ENCODE measurements at places on chromosomes 5 and 9.

DNA sequence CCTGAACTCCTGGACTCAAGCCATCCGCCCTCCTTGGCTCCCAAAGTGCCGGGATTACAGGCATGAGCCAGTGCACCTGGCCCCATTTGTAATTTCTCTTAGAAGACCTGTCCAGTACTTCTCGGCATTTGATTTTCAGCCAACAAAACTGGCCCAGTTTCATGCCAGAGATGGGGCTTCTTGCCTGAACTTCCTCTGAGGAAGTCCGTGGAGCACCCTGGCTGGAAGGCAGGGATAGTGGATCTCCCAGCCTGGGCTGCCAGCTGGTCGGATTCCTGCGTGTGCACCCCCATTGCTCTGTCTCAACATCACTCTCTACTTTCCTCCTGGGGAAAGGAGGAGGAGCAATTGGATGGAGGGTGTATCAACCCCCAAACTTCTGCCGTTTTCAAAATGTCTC, 39.0 kb downstream of the FAM78A start:
- no peak for DNase-seq

DNA sequence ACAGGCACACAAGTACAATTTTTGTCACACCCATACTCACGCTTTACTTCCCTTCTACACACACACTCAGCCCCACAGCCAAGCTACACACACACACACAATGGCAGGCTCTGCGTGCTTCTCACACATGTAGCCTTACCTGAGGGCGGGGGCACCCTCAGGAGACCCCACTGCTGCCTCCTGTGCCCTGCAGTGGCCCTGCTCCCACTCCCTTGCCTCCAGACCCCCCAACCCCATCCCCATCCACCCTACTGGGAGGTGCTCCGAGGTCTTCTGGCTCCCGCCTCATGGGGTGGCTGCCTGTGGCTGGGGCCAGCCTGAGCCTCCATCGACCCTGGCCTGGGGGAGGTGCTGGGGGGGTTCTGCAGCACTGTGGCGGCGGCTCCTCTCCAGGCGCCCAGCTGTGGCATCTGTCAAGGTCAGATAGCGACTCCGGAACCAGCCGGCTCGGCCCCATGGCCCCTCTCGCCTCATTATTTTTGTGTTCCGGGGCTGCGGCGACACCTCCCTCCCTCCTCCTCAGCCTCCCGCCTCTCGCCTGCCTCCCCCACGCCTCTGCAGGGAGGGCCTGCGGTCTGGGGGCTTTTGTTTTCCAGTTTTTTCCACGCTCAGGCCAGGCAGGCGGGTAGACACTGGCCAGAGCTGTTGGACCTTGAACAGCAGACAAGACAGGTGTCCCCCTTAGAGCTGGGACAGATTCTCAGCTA, 21.7 kb downstream of the CXXC5 start:
- no peak for DNase-seq

DNA sequence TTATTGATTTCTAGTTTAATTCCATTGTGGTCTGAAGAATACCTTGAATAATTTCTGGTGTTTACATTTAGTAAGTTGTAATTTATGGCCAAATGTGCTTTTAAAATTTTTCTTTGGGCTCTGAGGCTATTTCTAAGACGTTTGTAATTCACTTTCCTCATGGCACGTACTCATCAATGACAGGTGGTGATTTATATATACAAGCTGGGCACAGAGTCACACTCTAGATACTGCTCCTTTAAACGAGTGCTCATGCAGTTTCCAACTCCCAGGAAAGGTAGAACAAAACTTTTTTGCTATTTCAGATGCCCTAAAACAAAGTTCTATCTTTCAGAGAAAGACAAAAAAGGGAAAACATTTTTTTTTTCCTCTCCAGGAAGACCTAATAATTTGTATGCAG, 146.9 kb downstream of the AUH start:
- no peak for DNase-seq

- no peak for DNase-seq
These were observed 3.8 kb upstream of the MIGA2 start for GRCh38 chr9:129032541-129033159.

DNA sequence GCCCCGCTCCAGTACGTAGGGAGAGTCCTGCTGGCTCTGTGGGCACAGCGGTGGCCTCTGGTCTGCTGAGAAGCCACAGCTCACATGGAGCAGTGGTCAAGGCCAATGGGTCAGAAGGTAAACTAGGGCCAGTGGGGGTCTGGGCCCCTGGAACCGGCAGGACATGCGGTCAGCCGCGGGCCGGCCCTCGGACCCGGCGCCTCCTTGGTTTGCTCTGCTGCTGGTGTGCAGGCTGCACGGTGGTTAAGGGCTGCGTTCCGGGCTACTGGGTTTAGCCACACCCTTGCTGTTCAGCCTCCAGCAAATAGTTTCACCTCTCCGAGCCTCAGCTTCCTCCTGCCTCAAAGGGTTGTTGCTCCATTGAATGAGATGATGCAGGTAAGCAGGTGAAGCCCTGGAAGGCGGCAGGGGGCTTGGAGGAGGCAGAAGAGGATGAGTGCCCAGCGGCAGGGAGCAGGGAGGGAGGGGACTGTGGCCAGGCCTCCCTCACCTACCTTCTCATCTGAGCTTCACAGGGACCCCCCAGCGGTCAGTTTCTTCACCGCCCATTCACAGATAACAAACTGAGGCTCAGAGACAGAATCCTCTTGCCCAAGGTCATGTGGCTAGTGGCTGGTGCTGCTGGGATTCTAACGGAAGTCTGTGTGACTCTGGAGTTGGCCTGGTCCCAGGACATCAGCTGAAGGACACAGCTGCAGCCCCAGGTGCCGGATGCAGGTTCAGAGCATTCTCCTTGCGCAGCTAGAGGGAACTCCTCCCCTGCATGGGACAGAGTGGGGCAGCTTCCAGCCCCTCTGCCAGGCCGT, 3.7 kb upstream of the COL5A1 start:
- no peak for DNase-seq

- no peak for DNase-seq
These were observed 563.5 kb downstream of the PRR16 start for GRCh38 chr5:121027636-121028035.

- DNase-seq: peak; percentile 92
These were observed 49.5 kb upstream of the CD180 start for GRCh38 chr5:67246108-67246507.

DNA sequence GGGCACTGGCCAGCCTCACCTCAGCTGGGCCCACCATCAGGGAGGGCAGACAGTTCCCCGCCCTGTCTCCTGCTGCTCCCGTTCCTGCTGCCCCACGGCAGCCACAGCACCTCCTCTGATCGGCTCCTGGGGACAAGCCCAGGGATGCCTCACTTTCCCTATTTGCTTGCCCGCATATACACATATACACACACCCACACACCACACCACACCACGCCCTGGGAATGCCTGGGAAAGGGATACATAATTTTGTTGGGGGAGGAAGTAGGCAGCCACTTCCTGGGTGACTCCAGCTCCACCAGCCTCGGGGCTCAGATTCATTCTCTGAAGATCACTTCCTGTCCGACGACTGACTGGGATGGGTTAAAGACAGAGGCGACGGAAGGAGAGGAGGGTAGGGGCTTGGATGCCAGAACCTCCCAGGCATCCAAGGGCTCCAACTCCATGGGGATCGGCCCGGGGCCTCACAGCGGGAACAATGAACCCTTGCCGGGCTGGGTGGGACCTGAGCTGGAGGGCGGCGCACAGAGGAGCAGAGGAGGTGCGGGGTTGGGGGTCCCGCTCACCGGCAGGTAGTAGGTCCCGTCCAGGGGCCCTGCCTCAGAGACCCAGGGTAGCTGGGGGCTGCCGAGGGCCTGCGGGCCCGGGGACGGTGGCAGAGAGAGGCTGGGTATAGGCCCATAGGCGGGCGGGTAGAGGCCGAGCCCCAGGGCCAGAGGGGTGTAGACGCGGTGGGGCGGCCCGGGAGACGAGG, 2.0 kb upstream of the MZB1 start:
- no peak for DNase-seq

DNA sequence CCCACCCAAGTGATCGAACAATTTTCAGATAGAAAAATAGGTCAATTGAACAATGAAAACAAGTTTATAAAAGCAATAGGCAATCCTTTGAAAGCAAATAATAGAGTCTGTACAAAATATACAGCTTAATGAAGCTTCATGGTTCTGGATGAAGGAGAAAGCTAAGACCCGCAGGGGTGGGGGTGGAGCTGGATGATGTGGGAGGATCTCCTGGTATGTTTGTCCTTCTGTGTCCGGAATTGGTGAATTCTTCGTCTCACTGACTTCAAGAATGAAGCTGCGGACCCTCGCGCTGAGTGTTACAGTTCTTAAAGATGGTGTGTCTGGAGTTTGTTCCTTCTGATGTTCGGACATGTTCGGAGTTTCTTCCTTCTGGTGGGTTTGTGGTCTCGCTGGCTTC, 149.9 kb downstream of the NXNL2 start:
- DNase-seq: no peak

DNA sequence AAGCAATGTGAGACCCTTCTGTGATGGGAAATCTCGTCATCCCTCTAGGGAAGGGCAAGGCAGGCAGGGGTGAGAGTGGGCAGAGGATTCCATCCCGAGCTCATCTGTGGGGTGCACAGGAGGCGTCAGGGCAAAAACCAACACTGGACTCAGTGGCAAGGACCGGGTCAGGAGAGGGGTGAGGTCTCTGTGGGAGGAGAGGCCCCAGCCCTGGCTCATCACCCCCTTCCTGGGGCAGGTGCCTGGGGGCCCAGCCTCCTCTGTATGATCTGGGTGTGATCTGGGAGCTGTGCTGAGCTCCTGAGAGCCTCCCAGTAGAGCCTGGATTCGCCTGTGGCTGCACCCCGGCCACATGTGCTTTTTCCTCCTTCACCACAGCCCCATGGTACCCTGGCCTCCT, 597 bp downstream of the SPATA31E1 start:
- no peak for DNase-seq

DNA sequence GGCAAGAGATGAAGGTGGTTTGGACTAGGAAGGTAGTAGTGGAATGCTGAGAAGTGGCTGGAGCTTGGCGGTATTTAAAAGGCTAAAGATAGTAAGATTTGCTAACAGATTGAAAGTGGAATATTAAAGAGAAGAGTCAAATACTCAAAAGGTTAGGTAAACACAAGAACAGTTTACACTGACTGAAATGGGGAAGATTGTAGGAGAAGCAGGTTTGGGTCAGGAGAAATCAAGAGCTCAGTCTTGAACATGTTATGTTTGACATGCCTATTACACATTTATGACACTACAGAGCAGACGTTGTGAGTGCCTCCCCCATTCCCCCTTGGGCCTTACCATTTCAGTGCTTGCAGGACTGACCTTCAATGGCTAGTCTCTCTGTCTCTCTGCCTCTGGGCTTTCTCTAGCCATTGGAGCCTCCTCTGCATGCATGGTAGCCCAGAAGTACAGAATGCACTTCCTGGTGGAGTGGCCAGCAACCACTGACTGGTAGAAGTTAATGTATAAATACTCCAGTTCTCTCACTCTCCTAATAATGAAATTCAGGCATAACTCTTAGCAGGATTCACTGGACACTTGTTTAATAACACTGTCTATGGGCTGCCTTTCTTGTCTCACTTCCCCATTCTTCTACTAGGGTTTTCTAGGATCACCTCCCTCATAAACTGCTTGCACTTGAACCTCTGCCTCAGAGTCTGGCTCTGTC, 56.8 kb downstream of the HMGCS1 start:
- DNase-seq: no peak

DNA sequence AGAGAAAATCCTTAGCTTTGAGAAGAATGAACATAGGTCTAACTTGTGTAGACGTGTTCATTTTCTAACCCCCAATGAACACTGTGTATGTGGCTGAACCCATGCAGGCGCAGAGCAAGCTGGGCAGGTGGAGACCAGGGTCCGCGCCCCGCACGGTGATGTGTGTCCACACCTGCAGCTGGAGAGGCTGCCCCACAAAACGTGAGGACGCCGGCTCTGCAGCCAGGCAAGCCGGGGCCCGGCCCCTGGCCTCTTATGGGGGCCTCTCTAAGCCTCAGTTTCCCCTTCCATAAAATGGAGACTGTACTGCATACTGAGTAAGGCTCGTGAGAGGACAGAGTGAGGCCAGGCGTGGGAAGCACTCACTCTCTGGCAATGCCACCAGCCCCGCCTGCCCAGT, 124.7 kb upstream of the RAPGEF1 start:
- no peak for DNase-seq

DNA sequence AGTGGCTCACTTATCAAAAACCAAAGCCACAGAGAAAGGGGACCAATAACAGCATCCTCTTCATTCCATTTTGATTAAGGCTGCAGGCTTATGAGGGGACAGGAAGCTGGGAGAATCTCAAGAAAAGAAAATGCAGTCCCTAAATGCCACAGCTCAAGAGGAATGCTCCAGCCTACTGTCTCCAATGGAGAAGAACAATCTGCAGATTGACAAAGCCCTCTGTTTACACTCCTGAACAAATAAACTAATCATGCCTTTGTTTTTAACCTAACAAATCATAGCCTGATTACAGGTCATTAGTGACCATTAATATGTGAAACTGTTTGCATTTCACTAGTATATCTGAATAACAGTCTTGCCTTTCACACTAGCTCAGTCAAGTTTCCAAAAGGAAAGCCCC, 26.5 kb downstream of the PPP2R2B start:
- DNase-seq: no peak

- DNase-seq: no peak
These were observed 112.3 kb upstream of the CXCL14 start for GRCh38 chr5:135691044-135691443.

- peak; percentile 86 for DNase-seq
These were observed 51.9 kb upstream of the ZSWIM6 start for GRCh38 chr5:61280205-61280604.

DNA sequence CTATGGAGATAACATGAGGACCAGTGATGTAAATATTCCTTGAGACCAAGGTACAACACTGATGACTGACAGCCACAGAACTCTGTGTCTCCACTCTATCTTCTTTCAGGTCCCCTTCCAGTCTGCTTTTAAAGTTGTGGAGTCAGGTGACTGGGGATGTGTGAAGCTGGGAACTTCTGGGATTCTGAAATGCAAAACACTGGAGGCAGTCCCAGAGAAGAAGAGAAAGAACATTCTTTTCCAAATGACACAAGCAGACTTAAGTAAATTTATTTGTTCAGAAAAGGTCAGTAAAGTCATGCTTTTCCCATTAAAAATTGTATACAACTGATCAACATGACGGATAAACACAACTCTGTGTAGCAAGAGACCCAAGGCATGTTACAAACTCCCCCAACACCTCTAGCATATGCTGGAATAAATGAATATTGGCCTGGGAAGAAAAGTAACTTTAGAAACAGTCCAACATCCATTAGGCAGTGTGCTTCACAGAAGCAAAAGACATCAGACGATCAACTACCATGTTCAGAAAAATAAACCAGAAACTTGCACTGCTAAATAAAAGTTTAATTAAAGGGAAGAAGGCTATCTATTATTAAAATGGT, 92.4 kb upstream of the IFNK start:
- no peak for DNase-seq

GRCh38 chr5:145198525-145199260, 636.4 kb downstream of the PRELID2 start:
- no peak for DNase-seq

DNA sequence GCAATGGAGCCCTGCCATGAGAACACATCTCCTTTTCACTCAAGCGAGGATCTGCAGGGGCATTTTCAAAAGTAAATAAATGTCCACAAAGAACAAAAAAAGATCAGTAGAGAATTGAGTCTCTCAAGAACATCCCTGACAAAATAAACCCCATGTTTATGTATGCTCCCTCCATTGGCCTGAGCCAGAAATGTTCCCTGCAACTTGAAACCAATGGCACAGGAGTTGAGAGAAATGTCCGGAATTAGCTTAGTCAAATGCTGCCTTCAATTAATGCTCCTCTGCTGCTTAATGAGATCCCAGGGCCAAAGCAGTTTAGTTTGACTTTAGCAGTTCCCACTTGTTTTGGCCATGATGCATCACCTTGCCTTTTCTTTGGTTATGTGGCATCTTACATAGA, 238.3 kb downstream of the EBF1 start:
- DNase-seq: no peak

GRCh38 chr9:129347316-129348120, 169.5 kb upstream of the IER5L start:
- DNase-seq: no peak

All from astrocyte of the spinal cord (primary cell).